Stimulated activated CD4-positive, alpha-beta T cell treated with anti-CD3 and anti-CD28 coated beads, Interleukin-4, amount 100 ng/mL, for 24 hours (primary cell): ENCODE measurements at places on chromosomes 2 and 18.

DNA sequence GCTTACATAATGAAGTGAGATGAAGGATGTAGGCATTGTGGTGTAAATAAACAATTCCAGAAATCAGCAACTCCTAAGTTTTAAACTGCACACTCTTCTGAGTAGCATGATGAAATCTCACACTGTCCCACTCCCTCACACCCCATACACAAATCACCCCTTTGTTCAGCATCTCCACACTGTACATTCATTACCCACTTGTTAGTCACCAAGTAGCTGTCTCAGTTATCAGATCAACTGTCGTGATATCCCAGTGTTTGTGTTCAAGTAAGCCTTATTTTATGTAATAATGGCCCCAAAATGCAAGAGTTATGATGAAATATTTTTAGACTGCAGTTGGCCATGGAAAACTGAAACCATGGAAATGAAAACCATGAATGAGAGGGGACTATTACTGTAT lies 135.7 kb downstream of the GRB14 start:
- no peak for DNase-seq

DNA sequence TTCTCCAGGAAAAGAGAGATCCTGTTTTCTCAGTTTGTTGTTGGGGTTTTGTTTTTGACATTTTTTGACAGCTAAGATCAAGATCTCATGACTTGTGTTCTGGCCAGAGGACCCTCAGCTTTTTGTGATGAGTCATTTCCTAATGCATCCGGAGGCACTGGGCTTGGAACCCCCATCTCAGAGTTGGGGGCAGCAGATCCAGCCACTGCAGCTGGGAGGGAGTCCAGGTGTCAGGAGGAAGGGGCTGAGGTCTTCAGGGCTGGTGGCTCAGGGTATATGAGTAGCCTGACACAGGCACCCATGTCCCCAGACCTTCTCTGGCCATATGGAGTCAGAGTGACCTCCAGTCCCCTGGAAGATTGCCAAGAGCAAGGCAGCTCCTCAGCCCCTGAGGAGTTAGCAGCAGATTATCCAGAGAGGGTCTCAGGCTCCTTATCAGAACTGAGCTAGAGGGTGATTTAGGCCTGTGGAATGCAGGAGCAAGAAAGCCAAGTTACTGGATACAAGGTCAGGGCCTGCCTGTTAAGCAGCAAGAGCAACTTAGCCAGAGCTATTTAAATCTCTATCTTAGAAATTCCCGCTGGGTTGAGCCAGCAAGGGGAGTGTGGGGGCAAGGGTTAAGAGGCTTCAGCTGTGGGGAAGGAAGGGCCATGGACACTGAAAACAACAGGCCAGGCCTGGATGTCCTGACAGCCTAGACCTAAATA lies 62.4 kb downstream of the TANC1 start:
- DNase-seq = no peak

DNA sequence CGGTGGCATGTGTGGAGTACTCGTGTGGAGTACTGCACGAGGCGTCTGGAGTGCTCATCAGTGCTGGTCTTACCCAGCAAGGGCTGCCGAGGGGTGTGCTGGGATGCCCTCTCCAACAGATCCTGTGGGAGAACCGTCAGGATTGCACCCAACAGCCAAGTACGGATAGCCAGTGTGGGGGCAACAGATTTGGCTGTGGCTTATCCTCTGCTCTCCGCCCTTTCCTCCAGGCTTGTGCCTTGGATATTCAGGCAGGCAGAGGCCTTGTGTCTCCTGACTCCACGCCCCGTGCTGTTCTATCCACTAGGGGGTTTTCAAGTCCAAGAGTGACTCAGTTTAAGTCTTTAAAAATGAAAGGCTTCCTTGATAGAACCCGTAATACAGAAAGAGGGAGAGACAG lies 321.0 kb upstream of the HS6ST1 start:
- no peak for DNase-seq

DNA sequence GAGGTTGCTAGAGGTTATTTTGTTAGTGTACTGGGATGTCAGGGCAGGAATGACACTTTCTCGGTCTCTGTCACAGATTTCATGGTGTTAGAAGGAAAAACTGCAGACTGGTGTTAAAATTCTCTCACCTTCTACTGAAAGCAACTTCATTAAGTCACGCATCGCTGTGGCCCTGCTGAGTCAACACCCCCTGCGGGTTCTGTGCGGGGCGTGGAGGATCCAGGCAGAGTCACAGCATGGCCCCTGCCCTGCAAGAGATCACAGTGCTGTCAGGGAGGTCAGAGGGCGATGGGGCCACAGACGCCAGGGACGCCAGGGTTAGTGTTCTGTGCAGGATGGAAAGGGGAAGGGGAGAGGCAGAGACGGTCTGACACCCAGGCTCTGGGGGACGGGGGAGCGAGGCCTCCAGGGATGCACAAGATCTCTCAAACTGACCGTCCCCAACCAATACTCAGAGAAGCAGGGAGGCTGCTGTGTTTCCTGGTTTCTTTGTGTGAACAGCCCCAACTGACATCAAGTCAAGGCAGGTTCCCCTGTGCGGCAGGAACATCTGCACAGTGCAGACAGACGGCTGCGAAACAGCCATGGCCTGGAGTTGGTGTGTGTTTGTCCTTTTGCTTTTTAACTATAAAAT lies 354.9 kb upstream of the SALL3 start:
- DNase-seq = no peak

DNA sequence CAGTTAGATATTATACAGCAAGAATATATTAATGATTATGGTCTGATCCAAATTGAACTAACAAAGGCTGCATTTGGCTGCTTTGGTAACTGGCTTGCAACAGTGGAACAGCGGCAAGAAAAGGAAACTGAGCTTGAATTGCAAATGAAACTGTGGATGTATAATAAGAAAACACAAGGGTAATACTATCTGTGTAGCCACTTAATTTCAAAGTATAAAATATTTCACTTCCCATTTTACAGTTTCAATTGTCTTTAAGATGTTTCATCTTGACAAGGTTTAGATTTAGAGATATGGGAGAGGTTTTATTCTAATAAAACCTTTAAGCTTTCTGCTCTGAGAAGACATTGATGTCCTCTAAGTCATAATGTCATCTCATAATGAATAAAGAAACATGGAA lies 23.8 kb downstream of the WDR75 start:
- no peak for DNase-seq

DNA sequence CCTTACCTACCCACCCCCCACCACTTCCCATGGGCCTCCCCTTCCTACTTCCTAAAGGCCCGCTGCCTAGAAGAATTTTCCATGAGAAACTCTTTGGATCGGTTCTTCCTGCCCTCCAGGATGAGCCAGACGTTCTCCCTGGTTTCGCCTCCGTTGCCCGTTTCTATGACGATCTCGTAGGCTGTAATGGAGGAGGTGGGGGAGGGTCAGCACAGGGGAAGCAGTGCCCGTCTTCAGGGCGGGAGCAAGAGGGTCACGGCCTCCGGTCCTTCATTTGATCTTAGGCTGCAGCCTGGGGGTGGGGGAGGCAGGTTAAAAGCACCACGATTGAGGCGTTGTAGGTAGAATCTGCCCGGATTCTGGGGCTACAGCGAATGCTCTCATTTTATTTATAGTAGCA lies 172.0 kb downstream of the LOXHD1 start:
- DNase-seq = no peak

DNA sequence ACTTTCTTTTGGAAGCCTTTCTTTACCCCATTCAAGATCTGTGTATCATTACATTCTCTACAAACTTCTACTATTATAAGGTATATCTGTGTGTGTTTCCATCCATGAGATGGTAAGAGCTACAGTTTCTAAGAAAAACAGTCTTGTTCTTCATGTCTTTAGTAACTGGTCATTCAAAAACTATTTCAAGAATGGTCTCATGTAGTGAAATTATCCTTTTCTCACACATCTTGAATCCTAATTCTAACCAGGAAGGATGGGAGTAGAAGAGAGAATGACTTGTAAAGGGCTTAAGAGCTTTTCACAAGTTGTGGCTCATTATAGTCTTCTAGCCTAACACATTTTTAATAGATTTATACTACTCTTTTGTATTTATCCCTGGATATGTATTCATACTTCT lies 47.3 kb downstream of the ROCK1 start:
- no peak for DNase-seq

DNA sequence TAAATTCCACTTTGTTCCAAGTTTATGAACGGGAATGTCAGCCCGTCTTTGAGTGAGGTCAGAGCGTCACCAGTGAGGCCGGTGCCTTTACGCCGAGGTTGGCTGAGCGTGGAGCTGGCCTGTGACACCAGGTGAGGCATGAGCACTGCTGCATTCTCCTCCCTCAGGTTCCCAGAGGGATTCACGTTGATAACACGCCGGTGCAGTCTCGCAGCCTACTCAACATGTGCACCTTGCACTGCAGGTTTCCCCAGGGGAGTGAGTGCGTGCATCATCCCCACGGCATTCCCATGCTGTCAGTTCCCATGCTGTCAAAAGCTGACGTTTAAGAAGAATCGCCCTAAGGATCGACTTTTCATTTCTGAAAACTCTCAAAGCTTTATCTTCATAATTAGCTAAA lies 213.3 kb downstream of the LDLRAD4 start:
- no peak for DNase-seq

GRCh38 chr2:39304200-39304599 lies 60.4 kb upstream of the CDKL4 start:
- DNase-seq = no peak

DNA sequence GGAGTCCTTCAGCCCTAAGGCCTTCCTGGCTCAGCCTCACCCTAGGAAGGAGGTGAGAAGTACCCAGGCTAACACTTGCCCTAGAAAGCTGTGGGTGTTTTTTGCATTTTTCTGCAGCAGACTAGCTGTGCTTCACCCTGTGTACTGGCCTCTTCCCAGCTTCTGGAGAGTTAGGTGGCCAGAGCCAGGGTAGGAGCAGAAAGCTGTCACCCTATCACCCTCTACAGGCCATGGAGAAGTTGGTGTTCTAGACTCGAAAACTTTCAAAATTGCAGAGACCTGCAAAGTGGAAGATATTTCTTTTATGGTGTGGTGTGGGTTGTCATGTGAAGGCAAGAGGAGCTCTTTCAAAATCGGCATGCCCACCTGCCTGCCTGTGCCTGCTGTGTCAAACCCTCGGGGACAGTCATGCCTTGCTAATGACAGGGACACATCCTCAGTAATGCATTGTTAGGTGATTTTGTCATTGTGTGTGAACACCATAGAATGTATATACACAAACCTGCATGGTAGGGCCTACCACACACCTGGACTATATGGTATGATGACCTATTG lies 29.8 kb downstream of the EHD3 start:
- DNase-seq = no peak

DNA sequence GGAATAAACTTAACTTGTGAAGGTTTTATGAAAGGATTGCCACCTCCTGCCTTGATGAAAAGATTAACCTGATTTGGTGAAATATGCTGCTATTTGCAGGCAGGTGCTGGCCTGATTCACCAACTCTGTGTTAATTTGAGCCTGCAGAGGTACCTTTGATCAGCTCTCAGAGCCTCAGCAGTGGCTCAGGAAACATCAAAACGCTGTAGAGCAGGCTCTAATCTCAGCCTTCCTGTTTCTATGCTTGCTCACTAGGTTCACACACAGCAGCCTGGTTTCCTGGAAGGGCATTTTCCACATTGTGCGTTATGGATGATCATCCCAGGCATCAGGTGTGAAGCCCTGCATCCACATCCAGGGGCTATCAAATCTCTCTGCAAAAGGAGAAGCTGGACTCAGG lies 16.9 kb downstream of the TGIF1 start:
- DNase-seq = no peak
